GM23338 (cell line): ENCODE measurements at places on chromosomes 12 and 14. TPM values are rescaled to one million over a fixed set of nuclear protein-coding genes. Genes with fewer than 3 reads are reported as not detected.

CMKLR1 gene
- total RNA-seq: 1.6 and 2.6 TPM in 2 replicates

GRCh38 chr14:51609251-51609954, 42.3 kb upstream of the FRMD6 start:
- no peak for DNase-seq

DNA sequence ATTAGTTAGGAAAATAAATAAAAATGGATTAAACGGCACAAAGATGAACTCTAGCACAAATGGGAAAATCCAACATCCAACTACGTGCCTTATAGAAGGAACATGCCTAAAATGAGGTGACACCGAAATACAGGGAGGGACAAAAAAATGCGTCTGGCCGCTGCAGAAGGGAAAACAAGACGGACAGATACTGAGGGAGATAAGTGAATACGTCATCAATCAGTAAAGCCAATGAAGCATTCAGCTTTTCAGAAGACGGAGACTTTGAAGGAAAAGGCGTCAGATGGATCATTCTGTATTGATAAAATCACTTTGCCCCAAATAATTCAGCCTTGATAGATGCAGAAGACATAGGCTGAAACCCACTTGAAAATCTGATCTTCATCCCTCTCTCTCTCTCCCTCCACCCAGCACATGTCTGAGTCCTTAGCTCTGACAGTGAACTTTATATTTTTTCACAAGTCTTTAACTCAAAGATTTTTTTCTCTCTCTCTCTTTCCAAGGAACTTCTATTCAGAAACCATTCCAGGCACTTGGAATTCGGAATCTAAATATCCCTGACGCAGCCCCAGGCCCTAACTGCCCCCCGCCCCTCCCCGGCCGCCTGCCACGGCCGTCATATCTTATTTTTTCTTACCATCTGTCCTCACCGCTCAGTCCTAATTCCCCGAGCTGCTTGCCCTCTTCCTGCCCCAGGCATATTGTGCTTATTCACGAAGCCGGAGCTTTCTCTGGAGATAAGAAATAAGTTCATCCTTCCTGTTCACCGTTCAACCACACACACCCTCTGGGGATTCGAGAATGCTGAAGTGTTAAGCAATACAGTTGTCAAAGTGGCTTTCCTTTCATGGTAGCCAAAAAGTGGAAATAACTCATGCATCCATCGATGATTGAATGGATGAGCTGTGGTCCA, 35.5 kb upstream of the RFLNA start:
- DNase-seq: no peak

INHBC gene
- total RNA-seq: not detected in 2 replicates

LHX5 gene
- total RNA-seq: not detected in 2 replicates

DNA sequence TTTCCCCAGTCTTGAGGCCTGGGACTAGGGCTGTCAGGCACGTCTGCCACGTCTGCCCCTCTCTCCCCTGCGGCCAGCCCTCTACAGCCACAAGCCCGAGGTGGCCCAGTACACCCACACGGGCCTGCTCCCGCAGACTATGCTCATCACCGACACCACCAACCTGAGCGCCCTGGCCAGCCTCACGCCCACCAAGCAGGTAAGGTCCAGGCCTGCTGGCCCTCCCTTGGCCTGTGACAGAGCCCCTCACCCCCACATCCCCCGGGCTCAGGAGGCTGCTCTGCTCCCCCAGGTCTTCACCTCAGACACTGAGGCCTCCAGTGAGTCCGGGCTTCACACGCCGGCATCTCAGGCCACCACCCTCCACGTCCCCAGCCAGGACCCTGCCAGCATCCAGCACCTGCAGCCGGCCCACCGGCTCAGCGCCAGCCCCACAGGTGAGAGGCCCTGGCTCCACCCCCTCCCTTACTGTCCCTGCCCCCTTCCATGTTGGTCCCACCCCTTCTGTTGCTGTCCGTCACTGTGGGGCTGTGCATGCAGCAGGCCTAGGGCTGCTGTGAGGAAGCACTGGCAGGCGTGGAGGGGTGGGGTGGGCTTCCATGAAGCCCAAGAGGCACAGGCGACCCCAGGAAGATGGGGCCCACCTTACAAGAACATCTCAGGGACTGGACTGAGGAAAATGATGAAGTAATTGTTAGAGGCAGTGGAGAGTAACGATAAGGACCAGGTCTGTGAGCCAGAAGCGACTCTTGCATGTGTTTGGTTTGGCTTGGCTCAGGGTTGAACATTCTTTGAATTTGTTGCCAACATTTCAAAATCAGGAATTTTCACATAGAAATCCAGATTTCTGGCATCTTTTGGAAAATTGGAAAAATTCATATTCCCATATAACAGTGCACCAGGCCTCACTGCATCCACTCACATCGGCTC, 16.8 kb downstream of the C12orf43 start:
- DNase-seq: peak; percentile 89

GRCh38 chr12:117733549-117733805, 235.3 kb downstream of the KSR2 start:
- no peak for DNase-seq

- DNase-seq: no peak
Measured at GRCh38 chr12:7444076-7444475, at the start of gene CD163L1. Gene CD163L1 (minus strand): TSS chr12:7444153. CDS start chr12:7444127, 26 bp downstream.
